Midbrain (tissue), 1 donor: ENCODE measurements at places on chromosomes 2 and 18.

- DNase-seq, result no peak
Measured at GRCh38 chr2:173659509-173659908, 304.8 kb downstream of the CDCA7 start.

DNA sequence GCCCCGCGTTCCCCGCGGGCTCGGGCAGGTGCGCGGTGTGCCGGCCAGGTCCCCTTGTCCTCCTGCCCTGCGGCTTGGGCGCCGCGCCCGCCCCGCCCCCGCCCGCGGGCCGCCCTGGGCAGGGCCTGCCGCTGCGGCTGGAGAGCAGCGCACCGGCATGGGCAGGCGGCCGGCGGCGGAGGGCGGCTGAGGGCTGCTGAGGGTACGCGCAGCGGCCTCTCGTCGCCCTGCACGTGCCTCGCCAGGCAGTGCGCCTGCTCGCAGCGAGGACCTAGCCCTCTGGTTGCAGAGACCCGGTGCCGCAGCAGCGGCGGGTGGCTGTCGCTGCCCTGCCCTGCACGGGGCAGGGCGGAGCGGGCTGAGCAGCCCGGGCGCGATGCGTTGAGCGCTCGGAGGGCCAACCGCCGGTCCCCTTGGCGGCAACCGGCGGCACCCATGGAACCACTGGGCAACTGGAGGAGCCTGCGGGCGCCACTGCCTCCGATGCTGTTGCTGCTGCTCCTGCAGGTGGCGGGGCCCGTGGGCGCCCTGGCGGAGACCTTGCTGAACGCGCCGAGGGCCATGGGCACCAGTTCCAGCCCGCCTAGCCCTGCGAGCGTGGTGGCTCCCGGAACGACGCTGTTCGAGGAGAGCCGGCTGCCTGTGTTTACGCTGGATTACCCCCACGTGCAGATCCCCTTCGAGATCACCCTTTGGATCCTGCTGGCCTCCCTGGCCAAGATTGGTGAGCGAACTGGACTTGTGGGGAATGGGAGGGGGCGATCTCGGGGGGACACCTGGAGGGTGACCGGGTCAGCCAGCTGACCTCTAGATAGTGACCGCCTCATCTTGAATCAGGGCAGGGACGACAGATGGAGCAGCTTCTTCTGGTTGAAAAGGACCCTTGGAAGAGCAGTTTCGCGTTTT lies at the start of gene SLC9A2:
Gene SLC9A2, plus strand, starts transcription at position 140 of the 906 bp plus-strand sequence. Its CDS starts 296 bp downstream, at position 436.
- no peak for DNase-seq

GRCh38 chr2:65662654-65663432 lies 230.4 kb upstream of the SPRED2 start:
- DNase-seq, result no peak

- DNase-seq, result peak; percentile 59
Measured at GRCh38 chr2:73156539-73157124, 43.9 kb upstream of the RAB11FIP5 start.

DNA sequence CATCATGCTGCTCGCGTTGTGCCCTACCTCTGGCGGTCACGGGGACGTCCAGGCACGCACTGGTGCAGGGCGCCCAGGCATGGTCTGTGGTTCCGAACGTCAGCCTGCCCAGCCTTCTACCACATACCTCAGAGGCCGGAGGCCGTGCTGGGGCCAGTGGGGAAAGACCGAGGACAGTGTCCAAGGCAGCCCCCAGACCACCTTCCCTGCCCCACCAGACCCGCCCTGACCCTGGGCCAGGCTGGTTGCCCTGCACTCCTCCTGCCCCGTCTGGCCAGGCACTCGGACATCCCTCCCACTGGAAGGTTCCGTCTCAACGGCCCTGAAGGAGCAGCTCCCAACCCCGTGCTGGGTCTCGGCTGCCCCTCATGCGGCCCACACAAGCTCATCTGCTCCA lies 32.8 kb downstream of the SLC66A2 start:
- DNase-seq, result no peak

DNA sequence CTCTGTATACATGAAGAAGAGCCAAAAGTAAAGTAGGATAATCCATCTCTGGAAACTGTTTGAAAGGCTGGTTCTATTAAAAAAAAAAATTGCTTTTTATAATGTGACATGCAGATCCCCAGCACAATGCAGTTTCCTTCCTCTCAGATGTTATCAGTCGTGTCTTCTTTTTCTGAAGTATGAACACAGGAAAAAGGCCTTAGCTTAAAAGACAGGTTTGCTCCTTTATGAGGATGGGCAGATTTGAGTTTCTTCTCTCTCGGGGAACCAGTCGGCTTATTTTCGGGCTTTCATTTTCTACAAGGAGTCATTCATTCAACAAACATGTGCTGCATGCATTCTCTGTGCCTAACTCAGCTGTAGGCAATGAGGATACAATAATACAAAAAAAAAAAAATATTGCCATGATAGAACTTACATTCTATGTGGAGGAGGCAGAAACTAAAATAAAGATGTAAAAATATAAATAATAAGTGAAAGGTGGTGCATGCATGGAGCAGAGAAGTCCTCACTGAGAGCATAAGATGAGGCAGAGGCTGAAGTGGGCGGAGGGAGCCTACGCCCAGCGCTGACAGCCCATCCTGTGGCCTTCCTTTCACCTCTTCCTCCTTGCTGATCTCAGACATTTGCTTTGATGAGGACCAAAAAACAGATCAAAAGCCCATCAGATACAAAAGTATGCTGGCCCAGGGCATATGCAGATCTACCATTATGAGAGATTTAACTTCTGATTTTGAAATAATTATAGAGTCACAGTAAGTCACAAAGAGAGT lies at the start of gene CD226:
Gene CD226, minus strand, starts transcription at position 513 of the 773 bp plus-strand sequence. Its CDS starts 467 bp downstream, at position 46.
- DNase-seq, result no peak

DNA sequence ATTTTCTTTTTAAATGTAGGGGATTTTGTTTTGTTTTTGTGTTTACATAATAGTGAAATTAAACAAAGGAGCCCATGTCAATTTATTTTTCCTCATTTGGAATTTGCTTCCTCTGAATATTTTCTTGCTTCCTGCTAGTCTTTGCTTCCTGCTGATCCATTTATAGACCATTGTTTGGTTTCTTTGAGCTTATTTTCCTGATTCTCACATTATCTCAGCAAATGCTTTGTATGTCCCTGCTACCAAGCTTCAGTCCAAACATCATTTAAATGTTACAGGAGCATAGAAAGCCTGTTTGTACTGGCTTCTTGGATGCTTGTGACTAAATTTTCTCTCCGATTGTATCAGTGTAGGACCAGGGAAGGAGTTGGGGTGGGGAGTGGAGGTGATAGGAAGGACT lies 127.3 kb upstream of the IL1R2 start:
- no peak for DNase-seq

GRCh38 chr2:216170076-216170763 lies 61.1 kb downstream of the XRCC5 start:
- no peak for DNase-seq

- no peak for DNase-seq
Measured at GRCh38 chr18:63523660-63524059, 18.5 kb upstream of the SERPINB12 start.

GRCh38 chr2:63378589-63378988 lies 209.7 kb downstream of the WDPCP start:
- no peak for DNase-seq

GRCh38 chr2:231037202-231037730 lies at the start of gene C2orf72:
C2orf72 (plus strand) TSS chr2:231037523; CDS start chr2:231037566, 43 bp downstream.
- no peak for DNase-seq

DNA sequence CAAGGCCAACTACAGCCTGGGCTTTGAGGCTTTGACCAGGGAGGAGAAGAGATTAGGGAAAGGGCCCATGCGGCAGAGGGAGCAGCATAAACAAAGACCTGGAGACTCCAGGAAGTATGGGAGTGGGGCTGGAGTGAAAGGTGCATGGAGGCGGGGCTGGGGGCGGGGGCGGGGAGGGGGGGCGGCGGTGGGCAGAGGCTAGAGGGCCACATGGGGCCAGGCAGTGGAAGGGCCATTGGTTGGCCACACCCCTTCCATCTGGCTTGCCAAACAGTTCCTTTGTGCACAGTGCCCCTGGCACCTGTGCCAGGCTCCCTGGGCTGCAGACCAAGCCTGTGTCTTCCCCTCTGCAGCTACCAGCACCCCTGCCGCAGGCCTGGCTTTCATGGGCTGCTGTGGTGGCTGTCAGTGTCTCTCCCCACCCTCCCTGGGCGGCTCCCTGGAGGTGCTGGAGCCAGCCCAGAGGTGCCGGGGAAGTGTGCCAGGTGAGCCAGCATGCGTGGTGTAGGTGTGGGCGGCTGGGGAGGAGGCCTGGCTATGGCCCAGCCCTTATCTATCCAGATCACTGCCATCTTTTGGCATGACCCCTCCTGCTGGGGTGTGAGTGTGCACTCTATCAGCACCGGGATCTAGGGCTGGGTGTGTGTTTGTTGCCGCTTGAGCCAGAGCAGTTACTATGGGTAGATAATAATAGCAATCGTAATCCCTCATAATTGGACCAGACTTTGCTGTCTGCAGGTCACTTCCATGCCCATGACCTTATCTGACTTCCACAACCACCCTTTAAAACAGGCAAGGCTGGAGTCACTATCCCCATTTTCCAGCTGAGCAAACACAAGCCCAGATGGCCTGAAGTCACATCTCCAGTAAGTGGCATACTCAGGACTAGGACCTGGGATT lies 30.5 kb downstream of the DNMT3A start:
- peak; percentile 46 for DNase-seq

DNA sequence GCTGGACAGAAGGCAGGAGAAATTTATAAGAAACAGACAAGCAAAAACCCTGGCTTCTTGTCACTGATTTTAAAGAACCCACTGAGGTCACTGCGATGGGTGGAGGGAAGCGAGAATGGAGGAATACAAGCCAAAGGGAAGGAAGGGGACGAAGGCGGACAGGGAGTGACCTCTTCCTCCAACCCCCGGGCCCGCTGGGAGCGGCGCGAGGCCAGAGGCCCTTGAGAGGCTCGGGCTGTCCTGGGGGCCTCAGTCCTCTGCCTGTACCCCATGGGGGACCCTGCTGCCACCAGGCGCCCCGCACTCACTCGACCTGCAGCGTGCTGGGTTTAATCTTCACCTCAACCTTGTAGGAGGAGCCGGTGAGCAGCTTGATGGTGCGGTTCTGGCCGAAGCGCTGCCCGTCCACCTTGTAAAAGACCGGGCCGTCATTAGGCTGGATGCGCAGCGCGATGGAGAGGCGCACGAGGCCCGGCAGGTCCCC lies 793 bp downstream of the CNRIP1 start:
- no peak for DNase-seq

- no peak for DNase-seq
Measured at GRCh38 chr2:144441711-144442141, 78.2 kb downstream of the ZEB2 start.

DNA sequence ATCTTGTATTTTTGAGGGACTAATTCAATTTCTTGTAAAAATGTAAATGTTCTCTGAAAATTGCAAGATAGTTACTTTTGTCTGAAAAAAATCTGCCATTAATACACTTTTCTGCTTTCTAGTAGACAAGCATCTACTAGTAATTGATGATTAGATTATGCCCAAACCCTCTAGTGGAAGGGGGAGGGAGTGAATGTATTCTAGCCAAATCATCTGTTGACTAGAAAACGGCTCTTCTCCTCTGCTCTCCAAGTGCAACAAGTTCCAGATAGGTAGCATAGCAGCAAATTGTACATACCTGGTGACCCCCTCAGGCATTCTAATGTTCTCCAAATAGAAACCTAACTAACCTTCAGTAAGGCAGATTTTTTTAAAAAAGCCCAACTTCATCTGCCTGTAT lies 58.6 kb downstream of the RELCH start:
- DNase-seq, result no peak

GRCh38 chr2:8611700-8612099 lies 70.2 kb upstream of the ID2 start:
- no peak for DNase-seq

GRCh38 chr18:11861583-11862288 lies 10.5 kb downstream of the CHMP1B start:
- no peak for DNase-seq

GRCh38 chr2:217218269-217219163 lies 358.7 kb upstream of the TNP1 start:
- DNase-seq, result no peak

DNA sequence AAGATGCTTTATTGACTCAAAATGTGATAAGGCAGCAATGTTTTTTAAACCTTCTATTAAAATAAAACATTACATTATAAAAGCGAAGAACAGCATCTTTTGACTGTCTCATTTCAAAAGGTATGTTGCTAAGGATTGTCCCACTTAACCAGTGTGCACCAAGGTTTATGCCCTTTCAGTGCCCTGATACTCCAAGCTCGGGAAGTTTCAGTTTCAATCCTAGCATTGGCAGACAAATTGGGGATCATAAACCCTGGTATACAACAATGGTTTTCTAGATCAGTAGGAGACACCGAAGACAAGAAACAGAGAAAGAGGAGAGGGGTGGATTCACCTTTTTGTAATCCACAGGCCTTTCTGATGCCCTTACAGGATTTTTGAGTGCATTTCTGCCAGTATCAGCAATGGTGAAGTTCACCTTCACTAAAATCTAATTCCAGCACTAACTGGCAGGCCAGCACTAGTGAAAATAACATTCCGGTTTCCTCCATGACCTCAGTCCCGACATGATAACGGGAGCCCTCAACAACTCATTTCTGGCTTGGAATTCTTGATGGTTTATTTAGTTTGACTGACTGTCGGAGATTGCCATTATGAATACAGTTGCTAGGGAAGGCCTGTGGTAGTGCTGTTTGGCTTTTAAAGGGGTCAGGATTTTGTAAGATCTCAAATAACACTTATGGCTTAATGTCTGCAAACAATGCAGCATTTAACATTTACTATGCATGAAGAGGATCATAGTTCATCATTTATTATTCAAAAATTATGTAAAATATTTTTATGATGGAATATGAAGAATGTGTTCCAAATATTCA lies 33.3 kb upstream of the FIGN start:
- DNase-seq, result no peak

- DNase-seq, result no peak
Measured at GRCh38 chr2:119136093-119136492, 22.5 kb downstream of the C1QL2 start.

DNA sequence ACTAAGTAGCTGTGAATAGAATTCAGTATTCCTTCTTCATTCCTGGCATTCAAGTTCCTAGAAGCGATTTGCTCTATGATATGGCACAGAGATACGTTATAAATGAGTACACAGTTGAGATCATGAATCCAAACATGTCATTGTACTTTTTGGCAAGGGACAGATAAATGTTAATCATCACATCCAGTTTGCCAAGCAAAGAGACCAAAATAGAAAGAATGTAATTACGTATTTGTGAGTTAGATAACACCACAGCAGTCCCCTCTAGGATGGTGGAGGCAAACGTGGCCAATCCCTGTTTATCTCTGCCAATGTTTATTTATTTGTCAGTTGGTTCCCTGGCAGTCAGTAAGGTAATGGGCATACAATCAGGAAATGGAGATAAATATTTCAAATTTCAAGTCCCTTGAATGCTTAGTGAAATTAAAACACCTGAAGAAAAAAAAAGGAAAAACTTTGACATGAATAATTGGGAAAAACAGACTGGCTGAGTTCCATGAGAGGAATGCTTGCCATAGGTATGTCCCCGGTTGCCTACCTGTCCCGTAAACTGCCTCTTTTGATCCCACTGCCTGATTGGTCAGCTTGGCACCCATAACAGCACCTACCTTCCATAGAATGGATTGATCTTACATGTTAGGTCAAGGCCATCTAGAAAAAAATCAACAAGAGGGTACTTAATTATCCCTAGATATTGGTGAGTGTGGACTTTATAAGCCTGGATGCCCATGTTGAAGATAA lies 451.1 kb upstream of the NETO1 start:
- DNase-seq, result no peak
